IMR-90 (cell line): ENCODE measurements at places on chromosomes 6 and 20. TPM values are rescaled to one million over a fixed set of nuclear protein-coding genes. Genes with fewer than 3 reads are reported as not detected.

Gene PTPRT
- total RNA-seq: not detected in 2 replicates

Gene NMBR
- not detected in 2 replicates for total RNA-seq

Gene CGA
- not detected in 2 replicates for total RNA-seq

Gene EPM2A
- 3.9 and 4.5 TPM in 2 replicates for total RNA-seq

Gene BNIP5
- total RNA-seq: not detected in 2 replicates
